ENCODE measurements at places on chromosomes 4 and X.

- DNase-seq, result peak; percentile 90
These were observed 72.9 kb downstream of the YIPF6 start for GRCh38 chrX:68571610-68572311.

- DNase-seq, result no peak
These were observed 40.1 kb downstream of the TET2 start for GRCh38 chr4:105186701-105187161.

DNA sequence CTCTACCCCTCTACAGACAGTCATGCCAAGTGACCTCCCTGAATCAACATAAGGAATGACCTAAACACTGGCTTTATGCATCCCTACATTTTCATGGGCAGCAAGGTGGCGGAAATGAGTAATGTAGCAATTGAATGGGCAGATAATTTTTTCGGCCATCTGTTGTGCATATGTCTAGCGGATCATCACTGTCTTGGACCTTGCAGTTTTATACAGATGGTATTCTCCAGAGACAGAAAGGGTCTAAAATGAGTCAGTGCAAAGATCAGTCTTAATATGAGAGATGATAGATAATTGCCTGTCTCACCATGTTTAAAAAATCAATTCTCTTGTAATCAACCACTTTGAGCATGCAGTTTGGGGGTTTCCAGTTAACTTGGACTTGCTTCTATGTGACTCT is 177.3 kb upstream of the DKK2 start:
- no peak for DNase-seq

DNA sequence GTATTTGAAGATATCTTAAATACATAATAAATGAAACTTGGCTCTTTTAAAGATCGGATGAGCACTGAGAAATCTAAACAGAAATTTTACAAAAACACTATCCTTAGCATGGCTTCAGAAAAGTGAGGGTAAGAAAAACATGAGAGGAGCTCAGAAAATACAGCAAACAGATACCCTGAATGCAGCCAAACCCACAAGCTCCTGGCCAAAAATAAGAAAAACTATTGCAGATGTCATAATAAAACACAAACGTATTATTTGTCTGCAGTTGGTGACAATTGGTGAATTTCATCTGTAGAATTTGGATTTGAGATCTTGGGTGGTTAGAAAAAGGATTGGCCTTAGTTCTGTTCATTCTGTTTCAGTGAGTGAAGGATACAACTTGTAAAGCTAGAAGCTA is 603.9 kb downstream of the INPP4B start:
- no peak for DNase-seq
